ENCODE measurements at places on chromosomes 7 and 10. TPM values are rescaled to one million over a fixed set of nuclear protein-coding genes. Genes with fewer than 3 reads are reported as not detected.

Gene NSUN6
- total RNA-seq, result 3.1 TPM

Gene GHRHR
- total RNA-seq, result not detected

Gene RPP30
- total RNA-seq, result 48.3 TPM

Gene CDC123
- 125 TPM for total RNA-seq

Gene CAMK2B
- total RNA-seq, result 0.49 TPM

Gene PHYHIPL
- 0.53 TPM for total RNA-seq

Gene FAM237B
- total RNA-seq, result 0.10 TPM

Gene CHST3
- 61.9 TPM for total RNA-seq

Gene SPDYE2B
- total RNA-seq, result not detected

Gene NACAD
- total RNA-seq, result 0.25 TPM

Gene MALRD1
- not detected for total RNA-seq

Gene RAB19
- total RNA-seq, result not detected

Gene PGAM2
- total RNA-seq, result not detected

Gene GSDME
- 45.2 TPM for total RNA-seq

Gene ADIRF
- not detected for total RNA-seq

Gene SBDS
- total RNA-seq, result 105 TPM

Gene SMKR1
- total RNA-seq, result 8.4 TPM

Gene CYP2C19
- not detected for total RNA-seq

Gene H2BK1
- not detected for total RNA-seq

Gene SPAM1
- not detected for total RNA-seq

Gene KIF11
- 41.3 TPM for total RNA-seq

Gene PRLHR
- not detected for total RNA-seq

Gene SLC26A5
- not detected for total RNA-seq
